ENCODE measurements at places on chromosomes 4 and X.

DNA sequence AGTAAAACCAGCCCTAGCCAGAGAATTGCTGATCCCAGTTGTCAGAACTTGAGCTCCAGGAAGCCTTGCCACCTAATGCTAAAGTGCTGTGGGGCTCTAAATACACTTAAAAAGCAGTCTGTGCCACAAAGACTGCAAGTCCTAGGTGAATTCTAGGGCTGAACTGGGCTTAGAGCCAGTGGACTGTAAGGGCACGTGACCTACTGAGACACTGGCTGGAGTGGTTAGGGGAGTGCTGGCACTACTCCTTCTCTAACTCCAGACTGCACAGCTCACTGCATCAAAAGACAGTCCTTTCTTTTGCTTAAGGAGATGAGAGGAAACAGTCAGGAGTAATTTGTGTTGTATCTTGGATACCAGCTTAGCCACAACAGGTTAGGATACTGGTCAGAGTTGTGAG lies 1240.2 kb downstream of the FAM133A start:
- DNase-seq = no peak

DNA sequence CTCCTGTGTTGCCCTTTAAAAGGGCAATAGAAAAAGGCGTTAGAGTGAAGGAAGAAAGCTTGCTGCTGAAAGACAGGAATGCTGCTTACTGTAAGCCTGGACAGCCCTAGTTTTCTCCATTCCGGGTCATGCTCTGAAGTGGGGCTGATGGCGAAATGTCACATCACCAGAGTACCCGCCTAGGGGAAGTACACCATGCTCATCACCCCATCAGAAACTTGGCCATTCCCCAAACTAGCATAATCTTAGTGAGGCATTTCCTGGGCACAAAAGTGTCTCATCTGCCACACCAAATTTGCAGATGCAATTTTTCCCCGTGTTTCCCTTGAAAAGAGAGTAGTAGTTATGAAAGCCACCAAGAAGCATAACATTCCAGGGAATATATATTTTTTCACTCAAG lies 47.8 kb upstream of the CAMK2D start:
- DNase-seq = no peak

DNA sequence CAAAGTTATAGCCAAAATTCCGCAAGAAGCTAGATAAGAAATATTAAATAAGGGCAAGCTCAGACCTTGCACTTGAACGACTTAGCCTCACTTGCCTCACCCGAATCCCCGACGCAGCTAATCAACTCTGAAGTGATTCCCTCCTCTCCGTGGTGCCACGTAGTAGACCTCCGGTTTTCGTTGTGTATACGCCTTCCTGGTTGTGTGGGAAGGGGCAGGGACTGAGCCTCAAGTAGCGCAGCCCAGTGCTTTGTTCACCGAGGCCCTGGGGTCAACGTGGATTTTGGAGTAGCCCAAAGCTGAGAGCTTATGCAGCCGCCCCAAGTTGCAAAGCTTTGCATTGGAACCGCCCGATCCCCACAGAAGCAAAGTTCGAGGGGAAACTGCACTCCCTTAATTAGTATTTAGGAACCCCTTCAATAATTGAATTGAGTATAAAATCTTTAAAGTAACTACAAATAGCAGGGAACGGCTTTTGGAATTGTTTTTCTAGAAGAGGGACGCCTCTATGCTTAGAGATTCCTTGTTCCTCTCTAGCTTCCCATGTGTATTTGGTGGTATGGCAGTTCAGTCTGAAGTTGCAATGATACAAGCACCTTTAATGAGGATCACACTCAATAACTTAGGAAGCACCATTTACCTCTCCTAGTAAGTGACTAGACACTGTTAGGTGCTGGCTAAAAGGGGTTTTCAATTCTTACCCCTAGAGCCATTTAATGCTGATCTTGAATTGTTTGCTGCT lies 55.7 kb downstream of the LINC00632 start:
- no peak for DNase-seq

- no peak for DNase-seq
Measured at GRCh38 chr4:7747062-7747385, 192.6 kb downstream of the AFAP1 start.
